ENCODE measurements at places on chromosomes 6 and 20.

DNA sequence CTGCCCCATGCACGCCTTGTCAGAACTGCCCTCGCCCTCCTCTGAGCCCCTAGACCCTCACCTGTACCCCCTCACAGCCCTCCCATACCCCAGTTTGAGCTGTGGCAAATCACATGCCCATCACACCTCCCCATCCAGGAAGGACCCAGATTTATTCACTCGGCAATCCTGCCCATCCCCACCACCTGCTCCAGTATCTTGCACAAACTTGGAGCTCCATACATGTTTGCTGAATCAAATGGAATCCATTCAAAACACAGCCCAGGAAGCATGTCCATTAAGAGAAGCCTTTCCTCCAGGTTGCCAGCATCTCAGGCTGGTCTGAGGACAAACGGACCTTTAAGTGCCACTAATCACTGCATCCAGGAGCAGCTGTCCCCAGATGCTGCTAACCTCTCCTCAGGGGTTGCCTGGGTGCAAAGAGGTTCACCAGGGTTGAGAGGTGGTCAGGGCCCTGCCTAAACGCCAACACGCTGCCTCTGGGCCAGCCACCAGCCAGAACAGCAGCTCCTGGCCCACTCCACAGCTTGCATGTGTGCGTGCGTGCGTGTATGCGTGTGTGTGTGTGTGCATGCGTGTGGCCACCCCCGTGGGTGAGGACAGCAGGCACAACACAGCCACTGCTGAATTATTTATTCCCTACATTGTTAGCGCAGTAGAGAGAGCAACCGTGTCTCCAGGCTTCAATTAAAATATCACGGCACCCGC, 31.0 kb downstream of the GRM4 start:
- no peak for DNase-seq

DNA sequence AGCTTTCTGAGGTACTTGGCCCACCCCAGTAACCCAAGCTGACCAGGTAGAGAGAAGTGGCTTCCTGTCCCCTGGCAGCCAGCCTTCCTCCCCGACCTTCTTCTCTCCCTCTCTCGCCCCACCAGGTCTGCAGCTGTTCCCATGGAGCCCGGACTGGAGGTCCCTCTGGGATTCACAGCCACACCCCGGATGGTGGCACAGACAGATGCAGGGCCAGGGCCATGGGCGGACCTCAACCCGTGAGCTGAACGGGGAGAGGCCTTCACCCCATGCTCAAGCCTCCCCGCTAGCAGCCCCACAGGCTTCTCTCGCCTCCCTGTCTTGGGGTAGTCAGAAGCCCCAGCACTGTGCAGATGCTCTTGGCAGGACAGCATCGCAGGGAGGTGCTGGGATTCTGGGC, 41.3 kb downstream of the CPXM1 start:
- no peak for DNase-seq

DNA sequence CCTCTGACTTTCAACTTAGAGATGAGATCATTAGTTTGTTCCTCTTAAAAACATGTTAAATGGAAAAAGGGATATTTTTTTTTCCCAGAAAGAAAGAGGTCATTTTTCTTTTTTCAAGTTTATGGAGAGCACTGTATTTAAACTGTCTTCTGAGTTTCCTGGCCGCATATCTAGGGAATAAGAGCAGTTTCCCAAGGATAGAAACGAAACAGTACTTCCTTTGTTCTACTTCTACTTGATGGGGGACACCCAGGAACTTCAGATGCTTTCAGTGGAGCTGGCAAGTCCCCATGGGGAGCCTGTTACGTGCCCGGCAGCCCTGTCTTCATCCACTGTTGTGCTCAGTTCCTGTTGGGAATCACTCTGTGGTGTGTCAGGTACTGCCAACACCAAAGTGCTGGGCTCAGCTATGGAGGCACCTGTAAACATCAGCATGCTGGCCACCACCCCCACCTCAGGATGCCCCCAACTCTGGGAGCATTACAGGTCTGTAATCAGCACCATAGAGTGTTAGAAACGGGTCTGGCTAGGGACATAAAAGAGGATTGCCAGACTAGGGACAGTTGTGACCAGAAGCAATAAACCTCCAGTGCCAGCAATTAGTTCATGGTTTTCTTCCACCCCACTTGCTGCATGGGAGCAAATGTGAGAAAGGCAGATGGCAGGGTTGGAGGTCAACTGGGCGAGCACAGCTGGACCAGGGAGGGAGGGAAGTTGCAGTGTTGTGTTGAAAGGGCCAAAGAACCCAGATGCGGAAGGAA, 221.7 kb upstream of the ECI2 start:
- DNase-seq = no peak

DNA sequence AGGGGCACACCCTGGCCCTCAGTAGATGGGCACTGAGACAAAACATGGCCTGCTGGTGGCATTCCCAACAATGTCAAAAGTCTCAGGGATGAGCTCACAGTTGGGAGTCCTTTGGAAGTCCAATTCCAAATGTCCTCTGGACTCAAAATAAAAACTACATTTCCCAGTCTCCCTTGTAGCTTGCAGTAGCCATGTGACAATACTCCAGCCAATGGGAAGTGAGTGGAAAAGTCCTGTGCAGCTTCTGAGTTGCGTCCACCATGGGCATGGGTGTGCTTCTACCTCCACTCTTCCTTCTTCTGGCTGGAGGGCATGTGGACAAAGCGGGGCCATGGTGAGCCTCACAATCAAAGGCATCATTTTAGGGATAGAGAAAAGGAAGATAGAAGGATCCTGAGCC, 5.8 kb upstream of the ADAM33 start:
- peak; percentile 69 for DNase-seq

GRCh38 chr20:53491462-53491861, 102.2 kb downstream of the ZNF217 start:
- no peak for DNase-seq

DNA sequence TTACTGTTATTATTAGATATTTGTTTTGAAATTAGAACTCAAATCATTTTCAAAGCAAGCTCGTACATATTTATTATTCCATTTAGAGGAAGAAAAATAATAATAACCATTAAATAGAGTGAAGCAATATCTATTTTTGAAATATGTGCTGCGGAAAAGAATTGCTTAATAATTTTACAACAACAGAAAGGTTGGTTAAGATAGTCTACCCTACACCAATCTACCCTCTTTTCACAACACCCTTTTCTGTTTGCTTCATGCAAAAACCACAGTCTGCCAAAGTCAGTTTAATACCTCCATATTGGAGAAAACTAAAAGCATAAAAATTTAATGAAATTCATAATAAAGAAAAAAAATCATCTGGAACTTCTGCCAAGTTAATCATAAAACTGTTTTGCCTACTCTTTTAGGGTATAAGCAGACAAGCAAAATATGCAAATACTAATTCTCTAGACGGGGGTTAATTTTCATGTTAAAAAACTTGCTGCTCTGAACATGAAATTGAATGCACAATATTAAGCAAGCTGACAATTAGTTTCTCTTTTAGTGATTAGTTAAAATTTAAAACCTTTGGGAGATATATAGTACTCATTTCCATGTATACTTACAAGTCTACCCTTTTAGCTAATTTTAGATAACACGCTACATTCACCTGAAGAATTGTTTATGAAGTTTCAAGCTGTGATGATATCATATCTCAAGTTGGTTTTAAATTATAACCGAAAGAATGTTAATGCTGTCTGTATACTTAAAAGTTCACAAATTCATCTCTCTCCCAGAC, 100.2 kb downstream of the AHI1 start:
- no peak for DNase-seq

DNA sequence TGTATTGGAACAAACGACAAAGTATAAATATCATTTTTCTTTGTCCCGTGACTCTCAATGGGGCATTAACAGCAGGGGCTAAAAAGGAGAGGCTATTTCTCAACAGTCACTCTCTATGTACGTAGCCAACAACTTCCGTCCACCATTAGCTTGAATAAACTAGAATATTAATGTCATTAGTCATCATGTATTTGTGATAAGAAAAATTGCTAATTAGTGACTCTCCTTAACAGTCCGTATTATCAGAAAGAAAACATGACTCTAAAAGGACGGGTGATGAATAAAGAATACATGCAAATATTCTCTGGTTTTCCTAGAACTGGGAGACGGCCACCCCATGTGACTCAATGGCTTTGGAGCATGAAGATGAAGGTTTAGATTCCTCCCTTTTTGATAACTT, 18.6 kb downstream of the VIP start:
- DNase-seq = no peak

GRCh38 chr6:148516217-148516616, 173.6 kb downstream of the SASH1 start:
- no peak for DNase-seq

DNA sequence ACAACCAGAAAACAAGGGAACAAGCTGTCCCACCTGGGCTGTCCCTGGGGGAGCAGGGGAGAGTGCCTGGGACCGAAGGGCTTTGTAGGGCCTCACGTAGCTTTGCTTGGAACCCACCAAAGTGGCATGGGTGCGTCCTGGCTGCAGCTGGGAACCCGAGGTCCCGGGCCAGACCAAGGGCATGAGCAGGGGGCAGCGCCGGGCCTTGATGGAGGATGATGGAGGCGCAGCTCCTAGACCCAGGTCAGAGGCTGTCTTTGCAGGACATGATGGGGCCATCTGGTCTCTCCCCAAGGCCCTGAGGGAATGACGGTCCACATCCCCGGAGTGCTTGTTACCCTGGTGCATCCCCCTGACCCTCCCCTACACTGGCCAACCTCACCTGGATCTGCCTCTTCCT, 7.6 kb upstream of the OSBPL2 start:
- DNase-seq = no peak

DNA sequence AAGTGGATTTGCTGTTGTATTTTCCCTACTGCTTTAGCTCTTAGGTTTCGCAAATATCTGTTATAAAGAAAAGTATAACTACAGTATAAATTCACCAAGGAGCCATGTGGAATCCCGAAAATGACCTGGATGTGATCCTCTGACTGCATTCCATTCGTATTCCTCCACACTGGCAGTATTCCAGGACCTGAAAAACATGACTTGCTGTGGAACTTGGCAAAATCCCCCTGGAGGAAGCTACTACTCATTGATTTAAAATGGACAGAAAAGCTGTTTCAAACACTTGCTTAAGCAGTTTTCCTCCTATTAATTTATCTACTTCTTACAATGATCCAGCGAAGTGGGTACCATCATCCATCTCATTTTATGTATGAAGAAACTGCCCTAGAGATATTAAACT, 13.3 kb upstream of the ENPP5 start:
- peak; percentile 6 for DNase-seq

DNA sequence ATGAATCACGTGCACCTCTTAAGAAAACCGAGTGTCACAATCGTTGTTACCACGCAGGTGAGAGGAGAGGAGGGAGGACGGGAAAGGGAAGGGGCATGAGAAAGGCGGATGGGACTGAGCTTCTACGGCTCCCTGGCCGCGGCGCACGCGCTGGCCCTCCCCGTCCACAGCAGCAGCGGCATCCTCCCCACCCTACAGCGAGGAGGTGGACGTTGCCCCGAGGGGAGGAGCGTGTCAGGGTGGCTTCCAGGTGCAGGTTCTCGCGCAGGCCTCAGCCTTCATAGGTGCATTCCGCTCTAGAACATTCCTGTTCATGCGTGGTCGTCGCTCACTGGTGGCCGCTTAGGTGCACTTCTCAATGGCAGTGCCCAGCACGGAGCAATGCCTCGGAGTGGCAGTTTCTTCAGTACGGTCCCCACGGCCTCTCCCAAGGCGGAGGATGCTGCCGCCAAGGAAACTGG, 29.7 kb upstream of the AFDN start:
- DNase-seq = no peak

GRCh38 chr20:6559791-6560190, 207.7 kb upstream of the BMP2 start:
- DNase-seq = no peak

GRCh38 chr20:46501337-46501942, 11.9 kb downstream of the ZNF334 start:
- DNase-seq = no peak

- DNase-seq = no peak
These were observed 20.7 kb downstream of the METTL24 start for GRCh38 chr6:110337486-110337885.

GRCh38 chr20:44648579-44648978, 2.9 kb downstream of the ADA start:
- no peak for DNase-seq

DNA sequence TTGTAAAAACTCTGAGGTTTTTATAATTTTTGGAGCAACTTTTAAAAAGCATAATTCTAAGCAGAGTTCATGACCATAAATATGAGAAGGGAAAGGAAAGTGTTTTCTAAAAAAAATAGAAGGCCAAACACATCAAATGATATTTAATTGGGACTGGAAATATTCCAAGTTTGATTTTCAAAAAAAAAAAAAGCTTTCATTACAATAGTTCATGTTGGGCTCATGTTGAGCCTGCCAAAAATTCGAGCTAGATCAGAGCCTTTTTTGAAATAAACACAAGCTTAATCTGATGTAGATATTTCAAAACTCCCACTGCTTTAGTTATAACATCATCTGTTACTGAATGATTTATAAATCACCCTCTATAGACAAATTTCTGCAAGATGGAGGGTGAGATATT, 163.4 kb upstream of the DEFB112 start:
- no peak for DNase-seq

DNA sequence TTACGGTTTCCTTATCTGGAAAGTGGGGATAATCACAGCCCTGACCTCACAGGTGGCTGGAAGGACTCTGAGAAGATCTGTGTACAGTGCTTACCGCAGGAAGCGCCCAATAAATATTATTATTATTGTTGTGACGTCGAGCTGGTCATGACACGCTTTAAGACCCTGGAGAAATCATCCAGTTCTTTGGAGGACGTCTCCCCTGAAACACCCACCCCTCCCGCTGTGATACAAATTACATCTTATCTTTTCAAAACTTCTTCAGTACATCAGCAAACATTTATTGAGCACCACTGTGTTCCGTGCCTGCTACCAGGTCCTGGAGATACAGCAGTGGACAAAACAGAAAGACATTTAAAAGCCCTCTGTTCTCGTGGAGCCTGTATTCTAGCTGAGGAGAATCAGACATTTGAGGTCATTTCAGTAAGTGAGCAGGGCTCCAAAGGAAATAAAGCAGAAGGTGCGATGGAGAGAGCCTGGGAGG, 118.7 kb downstream of the CEBPB start:
- DNase-seq = no peak

DNA sequence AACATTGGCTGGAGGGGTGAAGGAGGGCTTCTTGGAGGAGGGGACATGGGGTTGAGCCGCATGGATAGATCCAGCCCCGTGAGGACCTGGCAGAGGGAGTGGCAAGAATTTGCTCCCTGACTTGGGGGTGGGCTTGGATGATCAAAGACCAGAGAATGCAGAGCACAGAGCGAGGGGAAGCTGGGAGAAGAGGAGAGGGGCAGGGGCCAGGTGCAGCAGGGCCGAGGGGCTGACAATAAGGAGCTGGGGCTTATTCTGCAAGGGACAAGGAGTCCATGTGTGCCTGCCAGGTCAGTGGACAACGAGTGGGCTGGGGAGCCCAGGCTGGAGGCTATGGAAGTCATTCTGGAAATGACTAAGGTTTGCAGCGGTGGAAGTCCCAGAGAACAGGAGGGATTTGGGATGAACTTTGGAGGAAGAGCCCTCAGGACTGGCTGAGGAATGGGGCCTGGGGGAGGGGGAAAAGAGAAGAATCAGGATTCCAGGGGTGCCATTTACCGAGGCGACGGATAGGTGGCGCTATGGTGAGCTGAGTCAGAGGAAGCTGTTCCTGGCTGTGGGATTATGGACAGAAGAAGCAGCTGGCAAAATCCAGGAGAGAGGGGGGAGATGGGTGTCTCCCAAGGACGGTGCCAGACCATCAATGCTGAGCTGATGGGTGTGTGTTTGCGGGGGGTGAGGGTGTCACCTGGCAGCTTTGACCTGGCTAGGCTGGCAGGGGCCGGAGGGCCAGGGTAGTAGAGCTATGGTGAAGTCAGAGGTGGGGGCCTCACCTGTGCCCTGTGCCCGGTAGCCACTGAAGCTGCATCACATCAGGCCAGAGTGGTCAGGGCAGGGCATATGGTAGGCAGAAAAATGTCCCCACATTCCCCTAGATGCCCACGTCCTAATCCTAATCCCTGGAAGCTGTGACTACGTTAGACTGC, 7.8 kb downstream of the KCNG1 start:
- DNase-seq = peak; percentile 84

Measured in H54 (cell line).